ENCODE measurements at places on chromosomes 2 and 18. TPM values are rescaled to one million over a fixed set of nuclear protein-coding genes. Genes with fewer than 3 reads are reported as not detected.

LYPD6 gene
- not detected for total RNA-seq

ACVR1 gene
- total RNA-seq: 29.5 TPM

GREB1L gene
- total RNA-seq: not detected

HES6 gene
- total RNA-seq: 8.0 TPM

BOLL gene
- total RNA-seq: not detected

TTC31 gene
- 43.4 TPM for total RNA-seq

LIMS3 gene
- 0.66 TPM for total RNA-seq

MYOM1 gene
- 1.5 TPM for total RNA-seq

HOXD10 gene
- not detected for total RNA-seq

GCKR gene
- not detected for total RNA-seq

TUBB6 gene
- total RNA-seq: 13.0 TPM

TEX44 gene
- not detected for total RNA-seq

PLGLB2 gene
- total RNA-seq: 5.2 TPM

PER2 gene
- total RNA-seq: 19.4 TPM

CACNB4 gene
- total RNA-seq: 0.14 TPM

RAX gene
- total RNA-seq: not detected

AQP12B gene
- total RNA-seq: not detected

PDK1 gene
- 26.7 TPM for total RNA-seq

CCDC85A gene
- total RNA-seq: not detected

HRH4 gene
- 2.0 TPM for total RNA-seq

SMYD1 gene
- total RNA-seq: not detected

SNORC gene
- total RNA-seq: 1.6 TPM

ANKRD30B gene
- total RNA-seq: not detected

APCDD1 gene
- total RNA-seq: not detected

SIX3 gene
- total RNA-seq: 0.14 TPM

KCNIP3 gene
- not detected for total RNA-seq

SMAD7 gene
- 19.0 TPM for total RNA-seq

CCDC141 gene
- total RNA-seq: 14.5 TPM

NR4A2 gene
- total RNA-seq: 1.9 TPM

HJURP gene
- 80.0 TPM for total RNA-seq

PFN4 gene
- not detected for total RNA-seq

TIGD1 gene
- 8.8 TPM for total RNA-seq

KCNE4 gene
- not detected for total RNA-seq

IKZF2 gene
- 8.3 TPM for total RNA-seq

PMAIP1 gene
- 24.1 TPM for total RNA-seq

SULT1C4 gene
- not detected for total RNA-seq
